ENCODE measurements at places on chromosomes 4 and X. TPM values are rescaled to one million over a fixed set of nuclear protein-coding genes. Genes with fewer than 3 reads are reported as not detected.

TEX11 gene
- polyA plus RNA-seq: 0.08 TPM

DNA sequence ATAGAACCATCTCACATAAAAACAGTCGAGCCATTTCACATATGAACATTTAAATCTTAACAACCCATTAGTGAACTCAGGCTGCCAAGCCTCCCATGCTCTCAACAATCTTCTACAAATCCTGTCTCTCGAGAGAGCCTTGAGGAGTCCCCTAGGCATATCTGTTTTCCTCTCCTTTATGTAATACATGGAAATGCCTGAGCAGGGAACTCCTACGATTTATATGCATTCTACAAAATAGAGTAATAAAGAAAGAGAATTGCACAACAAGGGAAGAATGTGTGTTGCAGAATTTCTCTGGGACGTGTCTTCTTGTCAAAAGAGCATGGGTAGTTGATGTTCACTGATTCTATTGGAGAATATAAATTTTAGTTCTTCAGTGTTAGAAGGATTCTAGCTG is 101.8 kb upstream of the VCX2 start:
- DNase-seq: no peak

DNA sequence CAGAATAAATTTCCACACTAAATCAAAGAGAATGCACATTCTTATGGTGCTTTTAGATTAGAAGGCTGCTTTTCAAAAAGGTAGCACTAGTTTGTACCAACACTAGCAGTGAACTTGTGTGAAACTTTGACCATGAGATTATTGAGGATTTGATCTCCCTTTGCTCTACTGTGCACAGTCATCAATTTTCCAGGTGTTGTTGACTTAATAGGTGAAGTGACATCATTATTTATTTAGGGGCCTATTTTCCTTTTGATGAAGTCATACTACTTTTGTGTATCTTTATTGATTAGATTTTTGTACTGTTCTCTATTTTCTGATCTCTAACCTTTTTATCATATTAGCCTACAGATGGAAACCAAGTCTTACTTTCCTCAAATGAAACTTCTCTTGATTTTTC is 507.9 kb upstream of the LCORL start:
- DNase-seq: no peak

DNA sequence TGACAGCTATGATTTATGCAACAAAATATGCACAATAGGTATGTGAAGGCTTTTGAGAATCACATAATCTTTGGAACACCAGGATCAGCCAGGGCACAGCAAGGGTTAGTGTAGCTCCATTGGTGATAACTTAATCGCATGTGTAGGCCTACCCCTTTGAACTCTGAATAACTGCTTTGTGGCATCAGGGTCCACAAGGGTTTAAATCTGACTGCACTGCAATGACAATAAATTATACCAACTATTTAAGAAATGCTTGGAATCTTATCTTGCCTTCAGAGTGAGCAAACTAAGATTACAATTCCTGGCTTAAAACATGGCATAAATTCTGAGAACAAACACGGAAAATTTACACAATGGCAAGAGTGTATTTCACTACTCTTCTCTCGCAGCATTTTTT is 245.8 kb downstream of the FBXO8 start:
- no peak for DNase-seq

DNA sequence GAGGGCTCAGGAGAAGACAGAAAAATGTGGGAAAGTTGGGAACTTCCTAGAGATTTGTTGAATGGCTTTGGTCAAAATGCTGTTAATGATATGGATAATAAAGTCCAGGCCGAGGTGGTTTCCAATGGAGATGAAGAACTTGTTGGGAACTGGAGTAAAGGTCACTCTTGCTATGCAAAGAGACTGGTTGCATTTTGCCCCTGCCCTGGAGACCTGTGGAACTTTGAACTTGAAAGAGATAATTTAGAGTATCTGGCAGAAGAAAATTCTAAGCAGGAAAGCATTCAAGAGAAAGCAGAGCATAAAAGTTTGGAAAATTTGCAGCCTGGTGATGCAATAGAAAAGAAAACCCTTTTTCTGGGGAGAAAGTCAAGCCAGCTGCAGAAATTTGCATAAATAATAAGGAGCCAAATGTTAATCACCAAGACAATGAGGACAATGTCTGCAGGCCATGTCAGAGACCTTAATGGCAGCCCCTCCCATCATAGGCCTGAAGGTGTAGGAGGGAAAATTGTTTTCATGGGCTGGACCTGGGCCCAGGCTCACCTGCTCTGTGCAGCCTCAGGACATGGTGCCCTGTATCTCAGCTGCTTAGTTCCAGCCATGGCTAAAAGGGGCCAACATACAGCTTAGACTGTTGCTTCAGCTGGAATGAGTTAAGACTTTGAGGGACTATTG is 203.8 kb downstream of the RELL1 start:
- DNase-seq: no peak

DNA sequence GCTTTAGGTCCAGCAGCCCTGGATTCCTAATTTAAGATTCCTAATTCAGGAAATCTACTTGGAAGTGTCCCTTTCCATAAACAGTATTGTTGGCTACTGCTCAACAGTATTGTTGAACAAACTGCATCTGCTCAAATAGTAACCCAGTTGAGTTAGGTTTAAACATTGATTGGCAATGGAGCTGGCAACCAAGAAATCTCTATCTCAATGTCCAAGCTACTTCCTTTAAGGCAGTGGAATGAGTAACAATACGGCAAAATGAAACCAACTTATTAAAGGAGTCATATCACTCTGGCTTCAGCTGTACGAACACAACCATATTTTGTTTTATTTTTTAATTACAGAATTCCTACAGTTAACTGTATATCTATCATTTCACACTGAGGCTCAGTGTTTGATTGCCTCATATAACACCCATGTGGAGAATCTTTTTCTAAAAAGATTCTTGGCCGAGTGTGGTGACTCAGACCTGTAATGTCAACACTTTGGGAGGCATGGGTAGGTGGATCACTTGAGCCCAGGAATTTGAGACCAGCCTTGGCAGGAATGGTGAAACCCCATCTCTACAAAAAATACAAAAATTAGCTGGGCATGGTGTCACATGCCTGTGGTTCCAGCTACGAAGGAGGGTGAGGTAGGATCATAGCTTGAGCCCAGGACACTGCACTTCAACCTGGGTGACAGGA is 71.7 kb upstream of the IL13RA1 start:
- no peak for DNase-seq

DNA sequence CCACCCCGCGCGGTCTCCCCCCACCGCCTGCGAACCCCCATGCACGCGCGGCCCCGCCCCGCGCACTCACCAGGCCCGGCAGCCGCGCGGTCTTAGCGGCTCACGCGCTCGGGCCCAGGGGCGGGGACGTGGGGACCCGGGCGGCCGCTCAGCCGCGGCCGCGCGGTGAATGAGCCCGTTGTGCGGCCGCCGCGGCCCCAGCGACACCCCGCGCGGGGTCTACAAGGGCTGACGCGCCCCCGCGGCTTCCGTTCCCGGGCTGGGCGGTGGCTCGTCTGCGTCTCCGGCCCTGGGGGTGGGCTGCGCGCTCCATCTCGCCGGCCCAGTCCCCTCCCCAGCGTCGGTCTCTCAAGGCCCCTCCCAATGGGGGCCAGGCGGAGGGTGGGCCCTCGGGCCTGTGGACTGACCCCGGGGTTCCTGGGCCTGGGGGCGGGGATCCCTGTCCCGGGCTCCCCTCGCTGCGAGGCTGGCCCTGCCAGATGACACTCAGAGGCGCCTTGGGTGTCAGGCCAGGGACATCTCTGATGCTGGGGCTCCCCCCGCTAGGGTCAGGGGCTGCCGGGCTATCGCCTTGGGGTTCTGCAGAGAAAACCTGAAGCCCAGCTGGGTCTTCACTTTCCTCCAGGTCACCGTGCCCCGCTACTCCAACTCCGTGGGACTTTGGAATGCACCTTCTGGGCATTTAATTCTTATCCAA is 4.3 kb upstream of the SLC26A1 start:
- DNase-seq: no peak

DNA sequence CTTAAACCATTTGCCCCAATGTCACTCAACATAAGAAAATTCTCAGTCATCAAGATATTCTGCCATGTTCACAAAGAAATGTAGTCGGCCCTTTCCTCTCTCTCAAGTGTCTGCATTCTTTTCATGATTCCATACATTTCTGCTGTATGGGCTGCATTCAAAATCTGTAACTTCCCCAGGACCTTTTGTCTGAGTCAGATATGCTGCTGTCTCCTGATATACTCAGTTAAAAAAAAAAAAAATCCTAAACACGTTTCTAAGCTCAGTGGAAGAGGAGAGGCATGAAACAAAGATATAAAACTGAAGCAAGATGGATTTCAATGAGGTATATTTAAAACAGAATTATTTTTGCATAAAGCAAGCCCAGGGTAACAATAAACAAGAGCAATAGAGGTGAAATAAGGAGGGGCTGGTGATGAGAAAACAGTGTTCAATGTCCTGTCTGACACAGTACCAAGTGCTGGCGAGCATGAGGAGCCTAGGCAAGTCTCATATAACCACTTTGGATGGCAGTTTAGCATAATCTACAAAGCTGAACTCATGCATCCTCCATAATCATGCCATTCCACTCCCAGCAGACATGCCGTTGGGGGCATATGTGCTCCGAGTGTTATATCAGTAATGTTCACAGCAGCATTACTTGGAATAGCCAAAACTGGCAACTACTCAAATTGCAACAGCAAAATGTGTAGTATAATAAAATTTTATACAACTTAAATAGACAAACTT is 76.7 kb downstream of the MANBA start:
- DNase-seq: no peak

LYAR gene
- 19.4 TPM for polyA plus RNA-seq

SLIT2 gene
- polyA plus RNA-seq: 46.9 TPM

- DNase-seq: no peak
Observed at GRCh38 chr4:88865046-88865445, 167.4 kb upstream of the NAP1L5 start.
